ENCODE measurements at places on chromosomes 13 and 19.

- DNase-seq = no peak
Observed at GRCh38 chr13:112626124-112626523, 38.2 kb upstream of the TUBGCP3 start.

GRCh38 chr19:52522551-52522950, 4.9 kb upstream of the ZNF808 start:
- no peak for DNase-seq

GRCh38 chr19:10120538-10121189, 965 bp upstream of the EIF3G start:
- DNase-seq = peak; percentile 48

DNA sequence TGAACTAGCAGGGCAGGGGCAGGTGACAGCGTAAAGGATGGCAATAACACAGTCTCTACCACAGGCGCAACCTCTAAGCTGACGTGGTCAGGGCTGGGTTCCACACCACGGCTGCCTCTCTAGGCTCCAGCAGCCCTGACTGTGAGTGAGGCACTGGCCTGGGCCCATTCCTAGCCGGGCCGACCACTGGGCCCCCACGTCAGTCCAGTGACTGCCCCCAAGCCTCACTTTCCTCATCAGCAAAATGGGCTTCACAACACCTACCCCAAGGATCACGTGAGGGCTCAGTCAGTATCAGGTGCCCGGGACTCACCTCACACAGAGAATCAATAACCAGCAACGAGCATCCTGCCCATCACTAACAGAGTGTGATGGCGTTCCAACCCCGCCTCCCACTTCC, 5.2 kb downstream of the ZFR2 start:
- DNase-seq = no peak

- no peak for DNase-seq
Observed at GRCh38 chr19:46402725-46403124, 10.6 kb downstream of the CCDC8 start.

- no peak for DNase-seq
Observed at GRCh38 chr19:5018224-5019015, 49.5 kb downstream of the KDM4B start.

- no peak for DNase-seq
Observed at GRCh38 chr13:21060338-21061028, 903 bp downstream of the LATS2 start.
